C1 segment of cervical spinal cord (tissue), 14 donors: ENCODE measurements at places on chromosomes 1 and 21.

- no peak for DNase-seq
Observed at GRCh38 chr1:242477944-242478343, 46.6 kb downstream of the PLD5 start.

GRCh38 chr21:42596657-42597056 is 56.8 kb upstream of the PDE9A start:
- no peak for DNase-seq

- DNase-seq: no peak
Observed at GRCh38 chr1:14439015-14439414, 159.5 kb upstream of the KAZN start.

DNA sequence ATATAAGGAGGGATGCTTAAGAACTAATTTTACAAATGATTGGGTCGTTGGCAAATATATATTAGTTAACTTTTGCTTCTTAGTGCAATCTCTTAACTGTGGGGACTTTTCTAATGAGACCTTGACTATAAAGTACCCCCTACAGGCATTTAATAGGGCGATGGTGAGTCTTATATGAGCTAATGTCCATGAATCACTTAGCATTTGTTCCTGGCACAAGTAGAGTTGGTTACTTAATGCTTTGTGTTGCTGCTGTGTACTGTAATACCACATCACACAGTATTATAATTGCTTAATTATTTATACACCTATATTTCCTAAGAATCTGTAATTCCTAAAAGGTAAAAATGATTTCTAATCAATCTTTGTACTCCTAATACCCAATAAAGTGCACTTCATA is 25.3 kb upstream of the TMCO1 start:
- no peak for DNase-seq

- no peak for DNase-seq
Observed at GRCh38 chr1:227844320-227845146, 29.1 kb downstream of the PRSS38 start.
